Coronary artery (tissue), 2 donors: ENCODE measurements at places on chromosomes 2 and 18.
A peak's percentile ranks its signal among the peaks of the same experiment; 100 is the strongest.

DNA sequence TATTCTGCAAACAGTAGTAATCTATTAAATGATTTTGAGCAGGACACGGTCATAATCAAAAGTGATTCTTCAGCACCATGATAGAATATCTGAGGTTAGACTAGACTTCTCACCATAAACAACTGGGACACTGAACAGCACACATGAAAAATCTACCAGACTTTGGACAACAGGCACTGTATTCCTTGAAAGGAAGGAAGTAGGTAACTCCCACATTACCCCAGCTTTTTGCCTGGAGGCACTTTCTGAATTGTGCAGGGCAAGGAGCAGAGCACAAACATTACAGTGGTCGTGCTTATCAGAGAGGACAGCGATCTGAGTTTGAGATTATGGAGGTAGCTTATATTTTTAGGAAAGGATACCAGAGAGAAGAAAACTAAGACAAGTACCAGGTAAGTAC lies 25.3 kb upstream of the IL1RL1 start:
- DNase-seq, result no peak

- no peak for DNase-seq
Measured at GRCh38 chr2:156401861-156402260, 34.3 kb upstream of the GPD2 start.

- no peak for DNase-seq
Measured at GRCh38 chr2:38692636-38693318, 26.9 kb downstream of the GALM start.

DNA sequence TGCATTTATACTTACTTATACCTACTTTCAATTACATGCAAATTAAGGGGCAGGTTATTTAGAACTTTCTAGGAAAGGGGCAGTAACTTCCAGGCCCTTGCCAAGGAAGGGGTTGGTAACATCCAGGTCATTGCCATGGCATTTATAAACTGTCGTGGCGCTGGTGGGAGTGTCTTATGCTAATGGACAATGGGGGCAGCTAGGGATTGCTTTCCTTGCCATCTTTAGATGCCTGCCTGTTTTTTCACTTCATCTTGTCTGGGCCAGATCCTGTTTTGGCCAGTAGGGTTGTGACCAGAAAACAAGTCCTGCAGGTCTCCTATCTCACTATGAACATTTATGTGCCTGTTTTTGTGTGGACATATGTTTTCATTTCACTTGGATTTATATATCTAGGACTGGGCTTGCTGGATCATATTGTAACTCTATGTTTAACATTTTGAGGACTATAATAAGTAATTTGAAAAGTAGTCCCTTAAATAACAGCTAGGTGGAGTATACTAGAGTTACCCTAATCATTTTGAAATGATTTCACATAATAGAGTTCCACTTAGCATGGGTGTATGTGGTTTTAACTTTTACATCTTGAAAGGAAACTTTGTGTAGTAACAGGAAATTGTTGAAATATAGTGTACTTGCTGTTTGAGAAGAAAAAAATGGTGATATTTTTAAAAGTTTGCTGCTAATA lies 56.1 kb downstream of the LCLAT1 start:
- no peak for DNase-seq

DNA sequence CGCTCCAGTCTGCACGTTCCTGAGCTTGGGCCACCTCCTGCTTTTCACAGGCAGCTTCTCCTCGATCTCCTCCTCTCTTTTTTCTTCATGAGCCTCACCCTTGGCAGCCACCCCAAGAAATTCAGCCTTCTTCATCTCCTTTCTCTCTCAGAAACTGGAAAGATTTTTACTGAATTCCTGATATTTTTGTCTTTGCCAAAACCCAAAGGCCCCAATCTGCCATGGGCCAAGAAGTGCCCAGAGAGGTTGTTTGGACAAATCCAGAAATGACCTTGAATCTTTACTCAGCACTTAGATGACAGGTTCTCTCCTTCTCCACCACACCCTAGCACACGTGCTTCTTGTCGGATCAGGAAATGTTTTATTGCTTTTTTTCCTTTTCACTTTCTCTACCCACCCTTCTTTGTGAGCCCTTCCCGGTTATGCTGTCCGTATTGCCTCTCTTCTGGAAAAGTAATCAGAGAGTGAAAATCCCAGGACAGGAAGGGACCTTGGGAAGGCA lies 134.5 kb upstream of the TNP1 start:
- DNase-seq, result no peak

DNA sequence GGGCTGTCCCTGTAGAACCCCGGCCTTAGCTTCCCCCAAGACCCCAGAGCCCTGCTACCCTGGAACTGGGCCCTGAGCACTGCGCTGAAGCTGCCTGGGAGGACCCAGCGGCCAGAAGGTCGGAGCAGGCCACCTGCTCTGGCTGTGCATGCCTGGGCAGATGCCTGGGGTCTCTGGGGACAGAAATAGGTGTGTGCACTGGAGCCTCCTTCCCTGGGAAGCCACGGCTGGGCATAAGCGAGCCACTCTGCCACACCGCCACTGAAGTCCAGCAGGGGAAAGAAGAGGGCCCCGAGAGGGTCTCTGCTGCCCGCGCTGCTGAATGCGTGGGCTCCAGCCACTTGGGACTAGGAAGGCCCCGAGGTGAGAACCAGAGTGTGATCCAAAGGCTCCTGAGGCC lies 6.7 kb downstream of the GBX2 start:
- peak; percentile 59 for DNase-seq

GRCh38 chr2:105235388-105236059 lies 6.0 kb upstream of the GPR45 start:
- no peak for DNase-seq

- no peak for DNase-seq
Measured at GRCh38 chr2:173716458-173717052, 248.6 kb downstream of the SP3 start.

DNA sequence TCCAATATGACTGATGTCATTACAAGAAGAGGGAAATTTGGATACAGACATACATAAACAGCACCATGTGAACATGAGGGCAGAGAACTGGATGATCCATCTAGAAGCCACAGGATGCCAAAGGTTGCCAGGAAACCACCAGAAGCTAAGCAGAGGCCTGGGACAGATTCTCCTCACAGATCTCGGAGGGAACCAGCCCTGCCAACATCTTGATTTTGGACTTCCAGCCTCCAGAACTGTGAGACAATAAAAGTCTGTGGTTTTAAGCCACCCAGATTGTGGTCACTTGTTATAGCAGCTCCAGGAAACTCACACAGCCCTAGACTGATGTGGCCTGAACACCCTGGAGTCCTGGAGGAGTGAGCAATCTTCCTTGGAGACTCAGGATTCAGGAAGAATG lies 351.6 kb downstream of the EIPR1 start:
- DNase-seq, result peak; percentile 26

GRCh38 chr2:120246546-120247300 lies 5.9 kb upstream of the RALB start:
- no peak for DNase-seq

DNA sequence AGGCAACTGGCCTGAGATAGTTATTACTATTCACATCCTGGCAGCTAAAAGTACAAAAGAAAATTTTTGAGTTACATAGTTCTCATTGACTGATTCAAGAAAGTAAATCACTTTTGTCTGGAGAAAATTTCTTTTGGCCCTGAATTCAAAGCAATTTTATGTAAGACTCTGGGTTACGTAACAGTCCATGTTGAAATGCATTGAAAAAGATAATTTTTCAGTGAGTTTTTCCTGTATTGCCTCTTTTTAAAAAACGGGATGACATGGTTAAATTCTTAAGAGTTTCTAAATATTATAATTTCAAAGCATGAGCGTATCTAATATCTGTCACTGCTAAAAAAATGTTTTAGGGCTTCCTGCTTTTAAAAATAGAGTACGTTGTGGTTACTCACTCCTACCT lies 72.7 kb downstream of the ANKRD12 start:
- DNase-seq, result no peak

DNA sequence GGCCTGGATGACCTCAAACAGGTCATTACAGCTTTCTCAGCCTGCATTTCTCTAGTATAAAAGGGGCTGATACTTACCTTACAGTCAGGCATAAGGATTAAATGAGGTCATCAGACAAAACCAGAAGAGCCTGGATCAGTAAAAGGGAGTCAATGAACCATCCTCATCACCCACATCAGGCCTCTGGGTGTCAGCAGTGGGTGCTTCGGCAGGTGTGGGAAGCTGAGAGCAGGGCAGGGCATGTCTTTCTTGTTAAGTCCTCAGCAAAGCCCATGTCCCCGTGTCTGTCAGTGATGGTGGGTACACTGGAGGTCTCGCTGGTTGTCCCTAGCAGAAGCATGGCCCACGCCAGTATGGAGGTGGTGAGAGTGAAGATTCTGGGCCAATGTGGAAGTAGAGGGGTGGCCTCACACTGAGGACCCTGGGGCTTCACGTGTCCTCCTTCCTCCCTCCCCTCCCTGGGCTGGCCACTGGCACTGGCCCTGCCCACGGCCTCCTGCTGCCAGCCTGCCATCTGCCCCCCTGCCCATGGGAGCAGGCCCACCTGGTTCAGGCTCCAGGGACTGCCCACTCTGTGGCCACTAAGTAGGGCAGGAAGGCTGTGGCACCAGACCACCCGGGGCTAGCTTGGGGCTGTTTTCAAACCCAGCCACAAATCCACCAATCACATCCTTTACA lies 4.4 kb downstream of the ADRA2B start:
- no peak for DNase-seq

DNA sequence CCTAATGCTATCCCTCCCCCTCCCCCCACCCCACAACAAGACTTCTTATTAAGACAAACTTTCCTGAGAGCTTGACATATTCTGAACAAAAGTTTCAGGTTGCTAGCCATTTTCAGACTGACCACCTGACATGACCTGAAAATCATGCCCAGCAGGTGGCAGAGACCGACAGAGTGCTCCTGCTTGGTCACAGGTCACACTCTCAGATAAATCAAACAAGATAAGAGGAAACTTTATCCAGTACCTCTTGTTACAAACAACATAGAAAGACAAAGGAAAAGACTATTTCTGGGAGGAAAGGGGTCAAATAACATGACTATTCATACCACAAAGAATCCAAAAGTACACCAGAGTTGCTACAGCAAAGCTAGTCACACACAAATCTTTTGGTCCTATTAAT lies 107.4 kb downstream of the TMEM200C start:
- no peak for DNase-seq

DNA sequence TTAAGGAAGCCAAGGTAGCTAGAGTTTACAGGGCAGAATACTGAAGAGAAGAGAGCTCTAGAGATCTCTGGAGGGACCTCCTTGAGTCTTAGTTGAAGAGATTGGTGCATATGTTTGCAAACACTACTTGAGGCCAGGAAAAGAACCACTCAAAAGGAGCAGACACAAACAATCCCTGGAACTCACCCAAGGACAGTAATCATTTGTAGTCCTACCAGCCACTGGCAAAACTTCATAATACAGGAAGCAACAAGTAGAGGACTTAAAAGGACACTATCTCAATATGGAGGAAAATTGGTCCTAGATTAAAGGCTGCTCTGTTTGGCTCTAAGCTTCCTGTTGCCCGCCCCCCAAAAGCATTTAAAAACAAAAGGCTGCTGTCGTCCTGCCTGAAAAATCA lies 46.9 kb upstream of the UBXN4 start:
- DNase-seq, result no peak

DNA sequence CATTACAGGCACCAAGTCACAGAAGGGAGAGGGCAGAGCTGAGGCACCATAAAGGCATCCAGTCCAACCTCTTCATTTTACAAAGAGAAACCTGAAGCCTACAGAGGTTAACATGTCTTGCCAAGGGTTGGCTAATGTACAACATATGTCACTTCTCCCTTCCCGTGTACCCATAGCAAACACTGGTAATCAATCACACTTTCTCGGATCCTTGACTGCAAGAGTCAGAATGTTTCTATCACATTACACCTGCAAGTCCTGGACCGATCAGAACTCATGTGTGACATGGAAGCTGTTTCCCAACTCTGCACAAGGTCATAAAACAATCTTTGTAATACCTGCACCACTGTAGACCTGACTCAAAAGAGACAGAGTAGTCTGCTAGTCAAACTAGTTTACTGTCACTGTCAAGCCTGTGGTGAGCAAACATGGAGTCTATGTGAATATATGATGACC lies 6.0 kb downstream of the ANKRD44 start:
- DNase-seq, result no peak

- no peak for DNase-seq
Measured at GRCh38 chr18:12571630-12572029, 86.3 kb downstream of the SPIRE1 start.

GRCh38 chr2:189516546-189516945 lies 64.0 kb downstream of the SLC40A1 start:
- DNase-seq, result no peak

- DNase-seq, result no peak
Measured at GRCh38 chr2:19350678-19351401, 7.6 kb downstream of the OSR1 start.

DNA sequence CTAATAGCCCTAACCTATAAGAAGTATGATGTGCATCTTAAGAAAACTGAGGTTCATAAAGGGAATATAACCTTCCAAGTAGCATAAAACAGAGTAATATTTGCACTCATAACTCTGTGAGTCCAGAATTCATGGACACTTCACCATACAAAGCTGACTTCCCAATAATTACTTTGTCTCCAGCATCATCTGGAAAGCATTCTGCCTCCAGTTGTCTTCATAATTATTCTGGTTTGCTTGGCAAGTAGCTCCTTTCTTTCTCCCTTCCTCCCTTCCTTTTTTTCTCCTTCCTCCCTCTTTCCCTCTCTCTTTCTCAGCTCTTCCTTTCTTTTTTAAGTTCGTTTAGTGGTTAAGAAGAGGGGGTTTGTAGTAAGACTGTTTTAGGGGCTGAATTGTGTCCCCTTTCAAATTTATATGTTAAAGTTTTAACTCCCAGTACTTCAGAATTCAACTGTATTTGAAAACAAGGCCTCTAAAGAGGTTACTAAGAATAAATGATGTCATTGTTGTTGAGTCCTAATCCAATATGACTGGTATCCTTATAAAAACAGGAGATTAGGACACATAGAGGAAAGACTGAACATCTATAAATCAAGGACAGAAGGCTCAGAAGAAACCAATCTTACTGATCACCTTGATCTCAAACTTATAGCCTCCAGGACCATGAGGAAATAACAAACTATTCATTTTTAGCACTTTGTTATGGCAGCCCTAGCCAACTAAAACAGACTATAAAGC lies 28.9 kb downstream of the TFPI start:
- DNase-seq, result no peak

GRCh38 chr2:2528846-2529245 lies 197.8 kb upstream of the MYT1L start:
- DNase-seq, result no peak

- DNase-seq, result no peak
Measured at GRCh38 chr2:175227393-175227792, 45.9 kb upstream of the ATP5MC3 start.

DNA sequence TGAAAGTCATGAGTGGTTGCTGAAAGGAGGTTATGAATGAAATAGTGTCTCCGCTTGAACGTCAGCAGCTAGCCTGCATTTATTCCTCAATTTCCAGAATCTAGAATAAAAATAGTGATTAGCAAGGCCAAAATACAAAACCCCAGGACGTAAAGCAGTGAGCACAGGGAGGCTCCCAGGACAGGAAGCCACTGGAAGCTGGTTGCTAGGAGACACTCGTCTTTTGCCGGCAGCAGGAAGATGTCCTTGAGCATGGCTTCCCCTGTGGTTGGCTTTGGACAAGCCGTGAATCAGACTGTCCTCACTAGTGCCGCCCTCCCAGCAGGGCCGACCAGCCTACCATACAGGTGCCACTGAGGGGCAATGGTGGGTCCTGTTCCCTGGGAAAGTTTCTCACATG lies 374.4 kb downstream of the MTX2 start:
- no peak for DNase-seq

- DNase-seq, result no peak
Measured at GRCh38 chr2:231680285-231680991, 27.9 kb upstream of the PTMA start.
